ENCODE measurements at places on chromosomes 11 and 22.

DNA sequence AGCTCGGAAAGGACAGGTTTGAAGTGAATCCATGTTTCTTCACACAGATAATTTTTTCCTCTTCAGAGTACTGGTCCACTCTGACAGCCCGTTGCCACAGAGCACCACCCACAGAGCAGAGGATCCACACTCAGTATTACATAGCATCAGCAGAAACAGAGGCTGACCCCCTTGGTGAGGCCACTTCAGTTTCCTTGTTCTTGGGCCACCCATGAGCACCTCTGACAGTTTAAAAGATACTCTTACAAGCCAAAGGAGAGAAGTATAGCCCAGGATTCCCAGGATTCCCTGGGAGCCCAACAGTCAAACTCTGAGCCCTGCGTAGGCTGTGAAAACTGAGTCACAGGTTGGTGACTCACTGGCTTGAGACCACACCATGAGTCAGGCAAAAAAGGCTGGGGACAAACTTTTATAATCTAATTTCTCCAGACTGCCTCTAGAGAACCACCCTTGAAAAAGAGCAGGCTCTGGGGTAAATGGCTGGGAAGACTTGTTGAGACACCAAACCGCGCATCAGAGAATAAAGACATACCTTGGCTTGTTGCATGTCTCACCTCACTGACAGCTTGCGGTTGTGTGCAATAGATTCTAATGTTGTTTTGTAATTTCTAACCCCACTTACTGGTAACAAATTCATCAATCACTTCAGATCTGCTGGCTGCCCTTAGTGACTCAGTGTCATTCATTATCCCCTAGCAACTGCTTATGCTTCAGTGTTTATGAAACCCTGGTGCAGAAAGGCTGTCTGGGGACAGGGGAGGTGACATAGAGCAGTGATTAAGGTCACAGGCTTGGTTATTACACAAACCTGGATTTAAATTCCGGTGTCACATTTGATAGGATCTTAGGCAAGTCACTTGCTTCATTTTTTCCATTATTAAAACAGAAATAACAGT lies 56.9 kb upstream of the PRSS23 start:
- peak; percentile 66 for DNase-seq

GRCh38 chr22:44758344-44758973 lies 6.1 kb downstream of the ARHGAP8 start:
- no peak for DNase-seq

DNA sequence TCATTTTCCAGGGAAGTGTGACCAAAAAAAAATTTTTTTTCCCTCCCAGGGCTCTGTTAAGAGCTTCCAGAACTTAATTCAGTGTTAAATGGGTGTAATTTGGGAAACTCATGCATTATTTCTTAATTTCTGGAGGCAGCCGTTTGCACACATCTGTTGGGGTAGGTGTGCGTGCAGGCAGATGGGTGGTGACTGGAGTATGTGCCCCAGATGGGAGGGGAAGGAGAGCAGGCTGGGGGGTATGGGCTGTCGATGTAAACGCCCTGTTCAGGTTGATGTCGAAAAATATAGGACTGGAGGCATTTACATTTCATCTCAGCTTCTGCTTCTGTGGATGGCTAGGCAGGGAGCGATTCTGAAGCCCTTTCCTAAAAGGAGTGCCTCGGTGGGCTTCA lies 13.7 kb upstream of the SHISAL1 start:
- DNase-seq, result no peak

GRCh38 chr11:18588297-18589252 lies at the start of gene UEVLD:
TSS of gene UEVLD (minus strand) at chr11:18588734. CDS start at chr11:18588654, 80 bp downstream.
- DNase-seq, result peak; percentile 46

GRCh38 chr11:83649528-83649855 lies 363.3 kb upstream of the CCDC90B start:
- DNase-seq, result no peak

- no peak for DNase-seq
These were observed 93.2 kb downstream of the WNT7B start for GRCh38 chr22:45883811-45884170.

DNA sequence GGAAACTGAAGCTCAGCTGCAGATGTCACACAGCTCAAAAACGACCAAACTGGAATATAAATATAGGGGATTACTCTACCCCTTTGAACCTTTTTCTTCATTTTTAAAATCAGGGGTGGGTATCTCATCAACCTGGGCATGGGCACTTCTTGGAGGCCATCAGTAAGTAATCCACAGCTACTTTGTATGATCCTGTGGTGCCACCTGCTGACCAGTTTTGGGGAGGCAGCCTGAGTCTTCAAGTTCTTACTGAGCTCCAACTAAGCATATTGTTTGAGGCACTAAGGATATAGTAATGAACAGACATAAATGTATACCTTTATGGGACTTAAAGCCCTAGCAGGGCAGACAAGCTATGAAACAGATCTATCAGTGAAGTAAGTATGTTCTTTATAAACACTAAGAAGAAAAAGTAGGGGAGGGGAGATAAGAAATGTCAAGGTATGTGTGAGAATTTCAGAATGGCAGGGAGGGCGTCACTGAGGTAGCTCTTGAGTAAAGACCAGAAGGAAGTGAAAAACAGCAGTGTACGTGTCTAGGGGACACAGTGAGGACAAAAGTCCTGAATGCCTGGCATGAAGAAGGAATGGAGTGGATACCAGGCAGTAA lies 18.4 kb downstream of the TUB start:
- DNase-seq, result peak; percentile 32

DNA sequence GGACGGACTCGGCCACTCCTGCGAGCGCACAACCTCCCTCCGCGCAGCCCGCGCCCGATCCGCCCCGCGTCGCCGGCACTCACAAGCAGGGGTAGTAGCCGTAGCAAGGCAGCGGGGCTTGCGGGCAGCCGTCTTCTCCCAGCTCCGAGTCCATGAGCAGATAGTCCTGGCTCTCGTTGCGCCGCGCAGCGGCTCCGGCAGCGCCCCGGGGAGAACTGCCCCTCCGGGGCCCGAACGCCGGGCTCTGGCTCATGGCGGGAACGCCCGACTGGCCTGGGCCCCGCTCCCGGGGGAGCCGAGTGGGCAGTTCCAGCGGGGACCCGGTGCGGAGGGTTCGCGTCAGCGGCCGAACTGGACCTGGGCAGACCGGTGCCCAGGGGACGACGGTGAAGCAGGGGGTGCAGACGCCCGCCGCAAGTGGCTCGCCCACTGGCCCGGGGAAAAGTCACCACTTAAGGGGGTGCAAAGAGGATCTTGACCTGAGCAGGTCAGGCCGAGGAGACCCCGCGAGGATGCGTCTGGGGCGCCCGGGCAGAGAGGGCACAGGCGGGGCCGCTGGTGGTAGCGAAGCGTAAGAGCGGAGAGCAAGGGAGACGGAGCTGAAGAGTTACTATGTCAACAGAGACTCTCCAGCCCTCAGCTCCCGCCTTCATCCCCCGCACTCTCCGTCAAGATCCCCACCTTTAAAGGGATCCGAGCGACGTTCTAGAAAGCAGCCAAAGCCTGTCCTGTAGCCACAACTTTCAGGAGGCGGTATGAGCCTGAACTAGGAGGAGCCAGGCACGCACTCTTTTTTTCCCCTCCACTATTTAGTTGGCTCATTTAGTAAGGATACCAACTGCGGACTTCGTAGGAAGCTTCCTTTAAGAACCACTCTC lies at the start of gene TRPC6:
TRPC6 (minus strand) TSS at position 757 of the 878 bp plus-strand sequence; CDS start at position 253, 504 bp downstream.
- peak; percentile 15 for DNase-seq

DNA sequence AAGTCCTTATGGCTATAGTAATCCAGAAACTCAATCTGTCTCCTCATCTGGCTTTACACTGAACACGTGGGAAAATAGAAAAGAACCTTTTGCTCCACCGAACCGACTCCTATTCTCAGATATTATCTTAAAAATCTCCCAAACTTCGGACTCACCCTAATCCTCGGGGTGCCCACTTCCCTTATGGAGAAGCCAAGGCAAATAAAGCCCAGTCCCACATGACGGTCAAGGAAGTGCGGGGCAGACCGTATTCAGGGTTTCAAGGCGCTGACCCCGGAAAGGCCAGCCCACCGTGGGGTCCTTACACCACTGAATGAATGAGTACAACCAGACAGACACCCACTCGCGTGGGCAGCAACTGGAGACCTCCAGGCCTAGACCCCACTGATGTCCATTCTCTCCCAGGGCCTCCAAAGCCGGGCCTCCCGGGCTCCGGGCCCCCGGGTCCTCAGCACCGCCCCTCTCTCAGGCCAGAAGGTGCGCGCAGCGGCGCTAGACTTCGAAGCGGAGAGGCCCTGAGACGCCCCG lies 489 bp downstream of the NUP98 start:
- peak; percentile 61 for DNase-seq

DNA sequence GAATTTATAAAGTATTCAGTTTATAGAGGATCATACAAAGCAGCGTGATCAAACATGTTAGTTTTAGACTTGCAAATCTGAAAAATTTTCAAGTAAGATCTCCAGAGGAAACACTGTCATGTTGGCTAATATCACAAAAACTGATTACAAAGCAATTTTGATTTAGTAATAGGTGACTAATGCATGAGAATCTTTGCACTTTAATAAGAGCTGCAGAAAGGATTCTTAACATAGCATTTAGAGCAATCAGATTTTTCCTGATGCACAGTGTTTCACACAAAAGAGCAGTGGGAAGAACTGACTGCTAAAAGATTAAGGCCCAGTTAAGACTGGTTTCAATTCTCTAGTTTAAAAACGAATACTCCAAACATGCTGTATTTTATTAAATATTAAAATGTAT lies 321.2 kb downstream of the GUCY1A2 start:
- no peak for DNase-seq

- DNase-seq, result no peak
These were observed 51.8 kb downstream of the ALX4 start for GRCh38 chr11:44258190-44258489.

- DNase-seq, result no peak
These were observed 532.9 kb downstream of the TBC1D22A start for GRCh38 chr22:47295226-47295901.

GRCh38 chr22:43262990-43263644 lies 76.2 kb upstream of the TTLL12 start:
- no peak for DNase-seq

DNA sequence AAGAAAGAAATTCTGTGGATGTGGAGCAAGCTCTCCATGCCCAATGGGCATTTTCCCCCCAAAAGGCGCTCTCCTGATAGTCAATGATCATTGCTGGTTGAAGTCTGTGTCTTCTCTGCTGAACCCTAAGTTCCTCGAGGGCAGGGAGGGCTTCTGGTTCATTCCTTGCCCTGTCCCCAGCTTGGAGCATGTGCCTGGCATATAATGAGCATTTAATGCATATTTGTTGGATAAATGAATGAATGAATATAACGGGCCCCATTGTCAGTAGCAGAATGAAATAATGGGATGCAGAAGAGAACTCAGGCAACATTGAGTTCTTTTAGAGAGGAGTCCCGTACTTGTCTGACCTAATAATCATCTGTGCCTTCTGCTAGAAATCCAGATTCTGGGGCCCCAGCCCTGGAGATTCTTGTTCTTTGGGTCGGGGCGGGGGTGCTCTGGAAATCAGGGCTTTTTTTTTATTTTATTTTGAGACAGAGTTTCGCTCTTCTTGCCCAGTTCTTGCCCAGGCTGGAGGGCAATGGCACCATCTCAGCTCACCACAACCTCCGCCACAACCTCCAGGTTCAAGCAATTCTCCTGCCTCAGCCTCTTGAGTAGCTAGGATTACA lies 64.4 kb downstream of the CD82 start:
- no peak for DNase-seq

DNA sequence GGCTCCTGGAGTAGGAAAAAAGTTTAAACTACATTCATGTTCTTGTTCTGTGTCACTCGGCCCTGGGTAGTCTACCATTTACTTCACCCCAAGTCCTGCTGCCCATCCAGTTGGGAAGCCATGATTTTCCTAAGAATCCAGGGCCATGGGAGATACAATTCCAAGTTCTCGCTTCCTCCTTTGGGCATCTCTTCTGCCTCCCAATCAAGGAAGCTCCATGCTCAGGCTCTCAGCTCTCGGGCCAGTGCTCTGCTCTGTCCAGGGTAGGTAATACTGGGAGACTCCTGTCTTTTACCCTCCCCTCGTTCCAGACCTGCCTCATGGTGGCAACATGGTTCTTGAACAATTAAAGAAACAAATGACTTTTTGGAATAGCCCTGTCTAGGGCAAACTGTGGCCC lies 60.6 kb downstream of the TIMP3 start:
- no peak for DNase-seq

GRCh38 chr11:36212564-36213392 lies 76.4 kb downstream of the COMMD9 start:
- DNase-seq, result no peak

- DNase-seq, result no peak
These were observed 12.6 kb downstream of the SYT13 start for GRCh38 chr11:45273509-45273908.

DNA sequence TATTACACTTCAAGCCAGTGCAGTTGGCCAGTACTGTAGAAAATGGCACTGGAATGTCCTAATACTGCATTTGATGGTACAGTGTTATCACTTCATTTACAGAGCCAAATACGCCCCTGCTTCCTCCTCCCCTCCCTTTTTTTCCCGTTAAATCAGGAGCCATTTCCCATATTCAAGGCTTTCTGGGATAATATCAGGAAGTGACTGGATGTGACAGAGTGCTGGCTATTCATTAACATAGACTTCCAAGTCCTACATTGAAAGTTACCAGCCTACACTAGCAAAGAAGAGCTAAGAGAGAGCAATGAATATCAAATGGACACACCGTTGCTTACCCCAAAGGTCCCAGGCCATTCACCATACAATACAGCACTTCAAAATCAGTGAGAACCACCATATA lies 32.1 kb upstream of the ABCC8 start:
- DNase-seq, result no peak

- no peak for DNase-seq
These were observed 70.8 kb downstream of the TBC1D22A start for GRCh38 chr22:46833228-46833627.

DNA sequence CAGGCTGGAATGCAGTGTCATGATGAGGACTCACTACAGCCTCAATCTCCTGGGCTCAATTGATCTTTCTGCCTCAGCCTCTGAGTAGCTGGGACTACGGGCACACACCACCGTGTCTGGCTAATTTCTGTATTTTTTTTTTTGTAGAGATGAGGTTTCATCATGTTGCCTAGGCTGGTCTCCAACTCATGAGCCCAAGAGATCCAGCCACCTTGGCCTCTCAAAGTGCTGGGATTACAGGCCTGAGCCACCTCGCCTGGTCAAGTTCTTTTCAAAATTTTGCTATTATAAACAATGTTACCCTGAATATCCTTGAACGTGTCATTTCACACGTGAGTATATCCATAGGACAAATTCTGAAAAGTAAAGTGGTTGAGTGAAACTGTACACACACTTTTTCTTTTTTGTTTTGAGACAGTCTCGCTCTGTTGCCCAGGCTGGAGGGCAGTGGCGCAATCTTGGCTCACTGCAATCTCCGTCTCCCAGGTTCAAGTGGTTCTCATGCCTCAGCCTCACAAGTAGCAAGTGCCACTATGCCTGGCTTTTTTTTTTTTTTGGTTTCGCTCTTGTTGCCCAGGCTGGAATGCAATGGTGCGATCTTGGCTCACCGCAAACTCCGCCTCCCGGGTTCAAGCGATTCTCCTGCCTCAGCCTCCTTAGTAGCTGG lies 21.6 kb upstream of the EP300 start:
- DNase-seq, result no peak

GRCh38 chr22:27284324-27284723 lies 517.2 kb downstream of the MN1 start:
- no peak for DNase-seq
